MV-4-11 (cell line): ENCODE measurements at places on chromosomes 13 and 19.
A peak's percentile ranks its signal among the peaks of the same experiment; 100 is the strongest.

DNA sequence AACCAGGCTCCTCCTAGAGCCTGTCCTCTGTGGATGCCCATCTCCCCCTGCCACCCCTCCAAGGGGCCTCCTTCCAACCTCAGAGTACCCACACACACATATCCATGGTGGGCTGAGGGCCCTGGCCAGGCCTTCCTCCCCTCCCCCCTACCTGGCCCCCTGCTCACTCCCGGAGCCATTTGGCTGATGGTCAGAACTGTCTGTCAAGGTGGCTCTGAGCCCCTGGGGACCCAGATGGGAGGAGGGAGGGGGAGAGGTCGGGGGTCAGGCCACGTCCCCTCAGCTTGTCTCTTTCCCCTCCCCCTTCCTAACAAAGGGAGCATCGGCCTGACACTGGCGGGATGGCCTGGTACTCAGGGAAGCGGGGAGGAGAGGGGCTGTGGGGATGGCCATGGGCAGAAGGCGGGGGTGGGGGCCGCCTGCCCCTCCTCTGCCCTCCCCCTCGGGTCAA lies 18.7 kb upstream of the POU2F2 start:
- no peak for DNase-seq

- DNase-seq, result no peak
Measured at GRCh38 chr19:44539236-44539826, 9.9 kb upstream of the CEACAM20 start.

- DNase-seq, result peak; percentile 99
Measured at GRCh38 chr19:14117668-14118164, at the start of gene PRKACA. PRKACA (minus strand) TSS chr19:14117762; CDS start chr19:14117547, 215 bp downstream.

- no peak for DNase-seq
Measured at GRCh38 chr13:100273138-100273537, 184.2 kb downstream of the PCCA start.

DNA sequence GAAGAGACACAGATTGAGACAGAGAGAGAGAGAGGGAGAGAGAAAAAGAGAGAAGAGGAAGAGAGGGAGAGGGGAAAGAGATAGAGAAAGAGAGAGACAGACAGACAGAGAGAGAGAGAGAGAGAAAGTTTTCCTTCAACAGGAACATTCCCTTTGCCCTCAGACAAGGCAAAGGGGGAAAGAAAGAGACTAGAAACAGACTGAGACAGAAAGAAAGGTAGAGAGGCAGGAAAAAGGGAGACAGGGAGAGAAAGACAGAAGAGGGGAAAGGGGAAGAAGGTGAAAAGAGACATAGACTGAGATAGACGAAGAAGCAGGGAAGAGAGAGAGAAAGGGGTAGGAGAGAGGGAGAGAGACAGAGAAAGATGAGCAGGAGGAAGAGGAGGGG lies 18.5 kb upstream of the ZNF175 start:
- DNase-seq, result no peak

GRCh38 chr19:14474827-14475226 lies 327 bp downstream of the PTGER1 start:
- no peak for DNase-seq

- no peak for DNase-seq
Measured at GRCh38 chr13:101292711-101293110, 123.6 kb downstream of the NALCN start.
